Breast epithelium (tissue), 4 donors: ENCODE measurements at places on chromosomes 7 and 10. TPM values are rescaled to one million over a fixed set of nuclear protein-coding genes. Genes with fewer than 3 reads are reported as not detected.

Gene NODAL
- not detected for total RNA-seq

Gene CXCL12
- total RNA-seq, result 164 TPM

Gene EFCAB10
- total RNA-seq, result not detected

Gene C10orf53
- not detected for total RNA-seq

Gene CYP26C1
- 0.16 TPM for total RNA-seq

Gene AKR1C3
- 37.6 TPM for total RNA-seq

Gene OR6B1
- total RNA-seq, result not detected

Gene OGDH
- 67.5 TPM for total RNA-seq

Gene FAM13C
- total RNA-seq, result 6.9 TPM

Gene HSPA12A
- 13.2 TPM for total RNA-seq

Gene VAX1
- total RNA-seq, result not detected

Gene TAS2R5
- total RNA-seq, result 10.8 TPM

Gene NRP1
- 76.0 TPM for total RNA-seq

Gene PRKCQ
- total RNA-seq, result 0.64 TPM

Gene ZNF438
- total RNA-seq, result 34.6 TPM

Gene MGAM2
- total RNA-seq, result 2.3 TPM

Gene MBL2
- total RNA-seq, result not detected

Gene GNAT3
- not detected for total RNA-seq

Gene FMC1
- total RNA-seq, result 12.5 TPM

Gene OGDHL
- total RNA-seq, result not detected

Gene GJC3
- total RNA-seq, result 25.6 TPM

Gene FFAR4
- total RNA-seq, result 2.9 TPM

Gene STAM
- total RNA-seq, result 22.7 TPM
